NCI-H1092 treated with DMSO at 0.1 percent for 48 hours (cell line): ENCODE measurements at places on chromosomes 3 and 15.

DNA sequence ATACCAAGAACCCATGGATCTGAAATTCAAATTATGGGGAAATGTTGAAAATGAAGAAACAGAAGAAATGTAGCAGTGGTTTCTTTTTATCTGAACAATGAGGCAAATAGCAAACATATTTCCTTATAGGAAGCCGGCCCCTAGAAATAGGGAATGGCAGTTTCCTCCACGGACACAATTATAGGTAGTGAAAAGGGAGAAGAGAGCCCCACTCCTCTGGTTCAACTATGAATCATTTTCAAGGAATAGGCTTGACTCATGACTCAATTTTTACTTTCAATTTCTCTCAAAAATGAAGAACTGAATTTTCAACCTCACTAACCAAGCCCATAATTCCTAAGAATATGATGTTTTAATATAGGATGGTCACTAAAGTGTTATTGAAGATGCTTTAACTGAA is 243.1 kb downstream of the MECOM start:
- no peak for DNase-seq

DNA sequence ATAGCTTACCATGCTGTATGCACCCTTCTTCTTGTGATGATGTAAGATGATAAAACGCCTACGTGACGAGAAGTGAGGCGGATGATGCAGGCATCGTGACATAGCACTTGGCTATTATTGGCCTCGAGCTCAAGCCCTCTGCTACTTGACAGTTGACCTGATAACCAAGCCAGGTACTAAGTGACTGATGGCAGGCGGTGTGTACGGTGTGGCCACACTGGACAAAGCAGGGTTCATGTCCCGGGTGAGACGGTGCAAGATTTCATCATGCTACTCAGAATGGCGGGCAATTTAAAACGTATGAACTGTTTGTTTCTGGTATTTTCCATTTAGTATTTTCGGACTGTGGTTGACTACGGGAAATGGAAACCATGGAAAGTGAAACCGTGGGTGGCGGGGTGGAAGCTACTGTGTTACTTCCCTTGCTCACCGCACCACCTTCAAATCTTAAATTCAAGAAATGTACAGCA is 57.7 kb downstream of the SLC12A8 start:
- no peak for DNase-seq

- no peak for DNase-seq
These were observed 36.1 kb downstream of the PBRM1 start for GRCh38 chr3:52649461-52650210.

DNA sequence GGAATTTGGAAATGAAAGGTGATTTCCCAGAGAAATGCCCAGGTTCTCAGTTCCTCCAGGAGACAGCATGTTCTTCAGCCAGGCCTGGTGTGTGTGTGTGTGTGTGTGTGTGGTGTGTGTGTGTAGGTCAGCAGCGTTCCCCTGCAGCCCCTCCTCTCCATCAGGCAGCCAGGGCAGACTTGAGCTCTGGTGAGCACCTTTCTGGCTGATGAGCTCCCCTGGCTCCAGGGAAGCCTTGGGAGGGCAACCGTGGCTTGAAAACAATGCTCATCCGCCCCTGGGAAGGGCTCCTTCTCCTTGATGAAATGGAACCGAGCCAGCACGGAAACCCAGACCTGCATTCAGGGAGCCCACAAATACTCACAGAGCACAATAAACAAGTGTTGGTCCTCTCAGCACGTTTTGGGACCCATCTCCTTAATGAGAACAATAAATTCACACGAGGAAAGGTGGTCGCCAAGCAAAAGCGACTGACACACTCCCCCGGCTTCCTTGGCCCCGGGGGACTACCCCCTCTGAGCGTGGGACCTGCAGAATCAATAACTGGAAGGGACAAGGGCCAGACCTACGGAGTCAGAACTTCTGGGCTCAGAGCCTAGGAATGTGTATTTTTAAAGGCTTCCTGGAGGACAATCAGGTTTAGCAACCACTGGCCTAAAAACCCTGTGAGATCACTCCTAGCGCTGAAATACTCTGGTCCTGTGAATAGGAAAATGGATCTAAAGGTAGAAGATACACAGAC is 38.6 kb upstream of the HES1 start:
- DNase-seq = no peak

GRCh38 chr3:77562089-77562488 is 522.2 kb downstream of the ROBO2 start:
- no peak for DNase-seq

DNA sequence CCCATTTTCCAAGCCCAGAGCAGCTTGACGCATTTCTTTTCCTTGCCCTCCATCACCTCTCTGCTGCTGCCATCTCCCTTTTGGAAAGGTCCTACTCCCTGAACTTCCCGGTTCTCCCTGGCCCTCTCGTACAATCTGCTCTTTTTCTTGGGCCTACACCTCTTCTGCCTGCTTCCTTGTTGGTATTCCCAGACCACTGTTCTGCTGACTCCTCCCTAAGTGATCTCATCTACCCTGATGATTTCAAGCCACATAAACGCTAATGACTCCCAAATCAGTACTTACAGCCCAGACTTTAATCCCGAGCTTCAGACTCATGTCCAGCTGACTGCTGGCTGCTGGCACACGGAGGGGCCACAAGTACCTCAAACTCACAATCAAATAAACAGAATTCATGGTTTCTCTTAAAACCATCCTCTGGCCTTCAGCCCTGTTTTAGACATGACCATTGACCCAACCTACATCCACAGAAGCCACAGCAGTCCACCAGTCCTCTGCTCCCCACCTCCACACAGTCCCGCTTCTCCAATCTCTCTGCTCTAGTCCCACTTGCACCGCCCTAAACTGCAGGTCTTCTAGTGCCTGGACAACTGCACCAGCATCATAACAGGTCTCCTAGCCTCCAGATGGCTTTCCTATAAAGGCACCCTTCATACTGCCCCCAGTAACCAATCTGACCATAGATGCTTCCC is 57.6 kb downstream of the AAGAB start:
- no peak for DNase-seq

- DNase-seq = no peak
These were observed 126.7 kb downstream of the ARNT2 start for GRCh38 chr15:80530737-80531365.

GRCh38 chr3:129722527-129722926 is 116.1 kb upstream of the PLXND1 start:
- no peak for DNase-seq

- DNase-seq = no peak
These were observed 4.9 kb downstream of the CHDH start for GRCh38 chr3:53841296-53841695.

- no peak for DNase-seq
These were observed 7.6 kb upstream of the LRRC2 start for GRCh38 chr3:46573701-46574100.

DNA sequence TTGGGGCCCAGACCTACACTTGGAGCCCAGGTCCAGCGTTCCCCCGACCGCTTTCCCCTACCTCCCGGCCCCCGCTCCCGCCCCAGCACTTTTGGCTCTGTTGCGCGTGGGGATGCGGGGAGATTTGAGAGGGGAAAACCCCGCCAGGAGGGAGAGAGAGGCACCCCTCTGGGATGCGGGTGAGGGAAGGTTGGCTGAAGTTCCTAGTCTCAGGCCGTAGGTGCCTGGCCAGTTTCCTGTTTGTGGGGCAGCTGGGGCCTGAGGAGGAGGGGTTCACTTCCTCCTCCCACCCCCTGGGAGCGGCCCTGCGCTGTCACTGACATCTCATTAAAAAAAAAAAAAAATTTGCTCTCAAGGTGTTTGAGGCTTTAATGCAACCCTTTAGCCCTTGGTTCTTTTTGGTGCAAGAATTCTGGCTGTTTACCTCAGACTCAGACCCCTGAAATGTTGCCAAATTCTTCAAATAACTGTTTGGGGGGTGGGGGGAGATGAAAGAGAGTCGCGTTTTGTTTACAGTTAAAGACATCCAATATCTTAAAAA is 2.6 kb downstream of the FAM43A start:
- DNase-seq = no peak

DNA sequence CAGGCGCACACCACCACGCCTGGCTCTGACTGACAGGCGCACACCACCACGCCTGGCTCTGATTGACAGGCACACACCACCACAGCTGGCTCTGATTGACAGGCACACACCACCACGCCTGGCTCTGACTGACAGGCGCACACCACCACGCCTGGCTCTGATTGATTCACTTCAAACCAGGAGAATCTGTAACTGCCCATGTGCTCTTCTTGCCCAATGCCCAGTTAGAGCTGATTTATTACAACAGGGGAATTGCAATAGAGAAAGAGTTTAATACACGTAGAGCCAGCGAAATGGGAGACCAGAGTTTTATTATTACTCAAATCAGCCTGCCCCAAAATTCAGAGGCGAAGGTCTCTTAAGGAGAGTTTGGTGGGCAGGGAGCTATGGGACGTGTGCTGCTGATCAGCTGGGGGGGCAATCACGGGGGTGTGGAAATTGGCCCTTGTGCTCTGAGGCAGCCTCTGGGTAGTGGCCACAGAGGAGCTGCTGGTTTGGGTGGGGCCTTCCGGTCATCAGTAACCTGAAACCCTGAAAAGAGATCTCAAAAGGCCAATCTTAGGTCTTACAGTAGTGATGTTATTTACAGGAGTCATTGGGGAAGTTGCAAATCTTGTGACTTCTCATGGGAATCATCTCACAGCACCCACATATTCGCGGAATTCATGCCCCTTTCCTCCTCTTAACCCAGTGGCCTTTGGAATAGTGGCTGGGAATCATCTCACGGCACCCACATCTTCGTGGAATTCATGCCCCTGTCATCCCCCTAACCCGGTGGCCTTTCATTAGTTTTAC is 63.8 kb upstream of the TFRC start:
- no peak for DNase-seq

DNA sequence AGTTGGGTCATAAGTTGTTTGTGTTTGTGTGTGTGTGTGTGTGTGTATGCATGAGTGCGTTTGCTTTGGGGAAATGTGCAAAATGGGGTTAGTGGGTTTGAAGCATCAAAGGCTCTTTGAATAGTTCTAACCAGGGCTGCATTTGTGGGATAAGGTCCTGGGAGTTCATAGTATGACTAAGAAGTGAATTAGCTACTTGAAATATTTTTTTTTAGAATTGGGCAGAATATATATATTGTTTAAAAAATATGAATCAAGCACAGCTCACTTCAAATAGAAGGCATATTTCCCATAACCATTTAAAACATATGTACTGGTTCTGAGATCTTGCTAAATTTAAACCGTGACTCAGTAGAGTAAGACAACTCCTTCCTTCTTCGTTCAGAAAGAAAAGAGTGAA is 43.1 kb downstream of the IGF2BP2 start:
- no peak for DNase-seq

- DNase-seq = no peak
These were observed 12.8 kb upstream of the FAM98B start for GRCh38 chr15:38441130-38441519.

DNA sequence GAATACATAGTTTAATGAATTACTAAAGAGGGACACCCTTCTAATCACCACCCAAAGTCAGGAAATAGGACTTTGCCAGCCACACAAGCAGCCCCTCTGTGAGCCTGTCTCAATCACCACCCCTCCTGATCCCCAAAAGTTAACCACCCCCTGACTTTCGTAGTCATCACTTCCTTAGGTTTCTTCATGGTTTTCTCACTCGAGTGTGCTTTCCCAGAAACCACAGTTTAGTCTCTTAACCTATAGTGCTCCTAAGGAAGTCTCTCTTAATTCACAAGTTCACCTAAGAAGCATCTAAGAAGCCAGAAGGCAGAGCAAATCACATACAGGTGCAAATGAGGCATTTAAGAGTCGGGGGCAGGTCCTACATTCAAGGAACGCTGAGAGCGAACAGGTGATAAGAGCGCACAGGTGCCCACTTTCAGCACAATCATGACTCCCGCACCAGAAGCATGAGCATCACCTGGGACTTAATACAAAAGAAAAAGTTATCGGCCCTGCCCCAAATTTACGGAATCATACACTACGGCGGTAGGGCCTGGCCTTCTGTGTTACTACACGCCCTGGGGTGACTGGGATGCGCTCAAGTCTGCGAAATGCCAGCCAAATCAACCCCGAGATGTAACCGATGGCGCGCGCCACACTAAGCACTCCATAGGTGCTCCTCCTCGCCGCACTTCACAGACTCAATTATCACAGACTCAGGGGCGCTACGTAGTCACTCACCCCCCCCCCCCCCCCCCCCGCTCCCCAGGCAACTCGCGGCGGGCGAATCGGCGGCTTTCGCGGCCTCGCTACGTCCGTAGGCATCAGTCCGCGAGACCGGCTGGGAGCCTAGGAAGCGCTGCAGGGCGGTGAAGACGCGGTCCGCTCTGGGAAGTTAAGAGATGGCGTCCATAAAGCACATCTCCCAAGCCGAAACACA is 815 bp downstream of the ULK4 start:
- DNase-seq = peak; percentile 42

- no peak for DNase-seq
These were observed 758 bp downstream of the SELENOK start for GRCh38 chr3:53890726-53891475.

GRCh38 chr3:127719369-127719768 is 46.6 kb downstream of the ABTB1 start:
- no peak for DNase-seq

DNA sequence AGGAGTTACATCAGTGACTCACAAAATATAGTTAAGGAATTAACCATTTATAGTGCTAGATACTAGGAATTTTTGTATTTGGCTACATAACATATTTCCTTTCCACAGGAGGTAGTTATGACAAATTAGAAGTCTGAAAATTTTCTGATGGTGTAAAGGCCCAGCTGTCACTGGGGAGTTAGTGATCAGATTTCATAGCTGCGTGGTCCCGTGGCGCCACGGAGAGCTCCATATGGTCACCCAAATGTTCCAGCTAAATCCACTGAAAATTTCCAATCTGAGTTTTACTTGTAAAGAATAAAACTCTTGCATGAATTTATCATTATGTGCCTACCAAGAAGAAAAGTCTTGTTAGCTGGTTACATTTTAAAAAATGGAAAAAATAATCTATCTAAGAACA is 368.9 kb upstream of the PLSCR5 start:
- no peak for DNase-seq

GRCh38 chr3:5181469-5182141 is 5.9 kb upstream of the EDEM1 start:
- no peak for DNase-seq

- DNase-seq = peak; percentile 63
These were observed 85.3 kb upstream of the MBNL1 start for GRCh38 chr3:152183473-152183872.

GRCh38 chr3:100702082-100702979 is 7.0 kb upstream of the TFG start:
- no peak for DNase-seq

DNA sequence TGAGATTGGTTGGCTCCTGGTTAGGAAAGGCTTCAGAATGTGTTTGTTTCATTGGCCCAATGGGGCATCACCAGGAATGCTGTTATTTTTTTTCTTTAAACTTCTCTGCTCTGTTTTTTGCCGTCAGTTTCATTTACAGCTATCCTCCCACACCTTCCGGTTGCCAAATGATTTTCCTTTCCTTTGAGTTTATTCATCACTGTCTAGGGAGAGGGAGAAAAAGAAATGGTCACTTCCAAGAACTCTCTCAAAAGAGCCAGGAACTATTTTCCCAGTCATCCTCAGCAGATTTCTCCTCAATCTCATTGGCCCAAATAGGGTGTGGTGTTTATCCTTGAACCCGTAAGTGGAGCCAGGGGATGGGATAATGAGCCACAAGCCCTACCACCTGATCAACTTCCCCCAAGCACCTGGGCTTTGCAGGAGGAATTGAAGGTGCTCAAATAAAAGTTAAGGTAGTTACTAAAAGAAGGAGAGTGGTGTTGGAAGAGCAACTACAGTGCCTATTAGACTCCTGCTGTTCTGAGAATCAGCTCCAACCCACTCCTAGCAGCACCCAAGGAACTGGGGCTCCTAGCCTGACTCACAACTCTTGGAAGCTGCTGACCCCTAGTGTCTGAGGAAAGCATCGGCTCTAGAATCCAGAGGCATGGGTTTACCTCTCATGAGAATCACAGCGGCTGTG is 183.8 kb upstream of the IL12A start:
- peak; percentile 64 for DNase-seq
